ENCODE measurements at places on chromosomes 16 and 17.

DNA sequence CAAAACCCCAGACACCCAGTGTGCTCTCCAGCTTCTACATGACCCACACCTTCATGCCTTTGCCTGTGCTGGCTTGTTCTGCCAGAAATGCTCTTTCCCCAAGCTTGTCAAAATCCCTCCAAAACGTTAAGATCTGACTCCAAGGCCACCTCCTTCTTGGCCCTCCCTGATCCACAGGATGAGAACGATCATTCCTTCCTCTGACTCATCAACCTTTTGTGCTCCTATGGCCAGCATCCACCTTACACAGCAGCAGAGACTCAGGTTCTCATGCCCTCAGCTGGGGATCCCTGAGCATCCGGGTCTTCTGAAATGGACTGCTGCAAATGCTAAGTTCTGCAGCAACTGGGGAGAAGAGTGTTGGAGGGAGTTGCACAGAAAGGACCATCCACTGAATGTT lies 2.9 kb downstream of the ZBTB4 start:
- peak; percentile 10 for ATAC-seq

GRCh38 chr17:60602871-60603270 lies 2.9 kb downstream of the PPM1D start:
- ATAC-seq, result no peak

DNA sequence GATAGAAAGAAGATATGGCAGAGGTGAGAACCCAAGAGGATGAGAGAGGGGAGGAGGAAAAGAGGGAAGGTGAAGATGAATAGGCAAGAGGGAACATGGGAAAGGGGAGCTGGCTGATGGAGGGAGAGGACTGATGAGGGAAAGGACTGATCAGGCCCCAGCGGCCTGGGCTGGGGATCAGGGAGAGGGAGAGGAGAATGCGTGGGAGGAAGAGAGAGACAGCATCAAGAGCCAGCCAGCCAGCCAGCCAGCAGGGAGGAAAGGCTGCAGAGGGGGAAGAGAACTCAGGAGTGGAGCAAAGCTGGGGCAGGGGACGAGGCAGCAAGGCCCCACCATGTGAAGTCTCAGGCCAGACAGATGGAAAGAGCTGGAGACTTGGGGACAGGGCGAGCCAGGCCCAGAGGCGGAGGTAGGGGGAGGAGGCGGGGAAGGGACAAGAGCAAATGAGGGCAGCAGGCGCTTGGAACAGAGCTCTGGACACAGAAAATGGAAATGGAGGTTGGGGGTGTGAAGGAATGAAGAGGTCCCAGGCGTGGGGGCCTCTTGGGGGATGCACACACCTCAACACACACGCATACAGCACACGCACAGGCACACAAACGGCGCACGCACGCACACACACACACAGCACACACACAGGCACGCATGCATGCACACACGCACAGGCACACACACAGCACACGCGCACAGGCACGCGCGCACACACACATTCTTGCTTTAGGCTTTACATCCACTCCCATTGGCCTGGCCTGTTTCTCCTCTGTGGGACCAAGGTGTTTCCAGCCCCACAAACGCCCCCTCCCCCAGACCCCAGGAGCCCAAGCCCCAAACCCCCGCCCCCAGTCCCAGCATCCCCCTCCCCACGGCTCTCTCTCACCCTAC lies 12.3 kb downstream of the DLG4 start:
- no peak for ATAC-seq

- peak; percentile 94 for ATAC-seq
Measured at GRCh38 chr16:80938004-80938878, 68.4 kb downstream of the CMC2 start.

DNA sequence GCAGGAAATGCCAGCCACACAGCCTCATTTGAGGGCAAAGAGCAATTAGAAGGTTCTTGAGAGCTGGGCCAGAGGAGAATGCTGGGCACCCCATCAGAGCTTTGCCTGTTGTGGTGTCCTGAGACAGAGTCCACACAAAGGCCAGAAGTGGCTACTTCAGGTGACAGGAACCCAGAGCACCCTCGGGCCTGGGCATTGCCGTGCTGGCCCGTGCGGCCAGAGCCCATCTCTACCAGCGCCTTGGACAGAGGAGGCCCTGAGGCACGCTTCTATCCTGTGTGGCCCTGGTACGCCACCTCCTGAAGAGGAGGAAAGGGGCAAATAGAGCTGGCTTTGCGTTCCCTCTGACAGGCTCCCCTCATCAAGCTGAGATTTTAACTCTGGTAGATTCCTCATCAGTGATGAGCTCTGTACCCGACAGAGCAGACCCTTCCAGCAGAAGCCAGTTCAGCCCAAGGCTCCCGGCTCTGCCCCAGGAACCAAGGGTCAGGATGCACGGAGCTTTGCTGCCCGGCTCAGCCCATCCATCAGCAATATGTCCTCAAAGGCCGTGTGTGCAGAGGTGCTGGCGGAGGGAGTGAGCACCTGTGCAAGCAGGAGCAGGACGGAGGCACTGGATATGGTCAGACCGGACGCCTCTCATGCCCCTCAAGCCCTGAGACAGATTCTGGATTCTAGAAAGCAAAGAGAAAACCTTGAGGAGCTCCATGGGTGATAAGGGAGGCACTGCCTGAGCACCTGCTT lies 3.4 kb upstream of the RASD1 start:
- no peak for ATAC-seq

DNA sequence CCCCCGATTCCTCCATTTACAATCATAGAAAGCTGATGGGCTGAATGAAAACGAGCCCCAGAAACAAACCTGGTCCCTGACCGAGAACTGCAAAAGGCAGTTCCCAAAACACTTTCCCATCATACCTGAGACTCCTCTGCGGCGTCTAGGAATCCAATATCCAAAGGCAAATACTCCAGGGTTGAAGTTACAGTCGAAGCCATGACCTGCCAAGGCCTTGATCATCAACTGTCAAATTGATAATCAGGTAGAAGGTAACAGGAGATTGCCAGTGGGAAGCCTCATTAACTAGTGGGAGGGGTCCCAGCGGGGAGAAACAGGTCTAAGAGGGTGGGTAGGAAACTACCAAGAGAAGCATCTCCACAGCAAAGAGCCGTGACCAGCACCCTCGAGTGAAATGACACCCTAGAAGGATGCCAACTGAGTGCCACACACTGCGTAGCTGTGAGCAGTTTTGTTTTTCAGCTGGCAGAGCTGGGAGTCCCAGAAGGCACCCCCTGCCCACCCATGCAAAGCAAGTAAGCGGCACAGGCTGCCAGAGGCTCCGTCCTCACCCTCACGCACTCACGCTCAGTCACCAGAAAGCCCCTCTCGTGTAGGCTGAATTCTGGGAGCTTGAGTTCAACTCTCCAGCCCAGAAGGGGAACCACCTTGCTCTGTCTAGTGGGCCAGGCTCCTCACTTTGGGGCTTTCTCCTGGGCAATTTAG lies 146.1 kb downstream of the GAS7 start:
- no peak for ATAC-seq

- ATAC-seq, result no peak
Measured at GRCh38 chr17:36980280-36980761, 31.6 kb downstream of the AATF start.

DNA sequence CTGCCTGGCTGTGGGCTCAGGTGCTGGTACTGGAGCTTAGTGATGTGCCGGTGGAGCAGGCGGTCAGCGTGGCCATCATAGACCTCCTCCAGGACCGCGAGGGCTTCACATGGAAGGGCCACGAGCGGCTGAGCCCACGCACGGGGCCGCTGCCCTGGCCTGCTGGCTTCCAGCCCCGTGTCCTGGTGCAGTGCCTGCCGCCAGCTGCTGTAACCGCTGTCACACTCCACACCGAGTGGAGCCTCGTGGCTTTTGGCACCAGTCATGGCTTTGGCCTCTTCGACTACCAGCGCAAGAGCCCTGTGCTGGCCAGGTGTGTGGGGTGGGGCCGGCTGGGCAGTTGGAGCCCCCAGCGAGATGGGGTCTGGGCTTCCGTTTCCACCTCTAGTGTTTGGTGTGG lies 12.0 kb downstream of the LLGL1 start:
- no peak for ATAC-seq

DNA sequence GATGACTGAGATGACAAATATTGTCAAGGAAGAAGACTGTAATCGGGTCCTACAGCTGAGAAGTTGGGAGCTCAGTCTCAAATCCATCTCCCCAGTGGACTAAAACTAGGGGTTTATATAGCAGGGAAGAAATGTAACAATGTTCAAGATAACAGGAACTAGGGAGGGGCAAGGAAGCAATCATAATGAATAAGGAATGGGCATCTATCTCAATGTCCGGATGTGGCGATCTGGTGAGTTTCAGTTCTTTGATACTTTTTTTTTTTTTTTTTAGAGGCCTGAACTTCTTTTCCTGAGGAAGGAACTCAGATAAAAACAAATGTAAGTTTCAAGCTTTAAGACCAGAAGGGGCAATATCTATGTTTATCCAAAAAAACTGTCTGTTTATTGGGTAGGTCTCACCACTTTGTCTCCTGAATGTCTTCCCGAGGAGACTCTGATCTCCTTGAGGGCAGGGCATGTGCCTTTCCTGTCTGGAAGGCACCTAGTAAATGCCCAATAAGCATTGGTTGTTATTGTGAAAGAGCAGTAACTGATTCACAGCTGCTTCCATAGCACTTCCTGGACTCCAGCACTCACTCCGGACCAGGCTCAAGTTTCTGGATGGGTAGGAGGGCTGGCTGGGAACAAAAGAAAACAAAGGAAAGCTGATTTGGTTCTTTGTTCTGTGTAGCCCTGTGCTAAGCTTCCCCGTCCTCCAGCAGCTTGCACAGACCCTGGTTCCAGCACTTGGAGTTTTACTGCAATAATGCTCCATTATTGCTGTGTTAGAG lies 51.9 kb downstream of the MEOX1 start:
- no peak for ATAC-seq

DNA sequence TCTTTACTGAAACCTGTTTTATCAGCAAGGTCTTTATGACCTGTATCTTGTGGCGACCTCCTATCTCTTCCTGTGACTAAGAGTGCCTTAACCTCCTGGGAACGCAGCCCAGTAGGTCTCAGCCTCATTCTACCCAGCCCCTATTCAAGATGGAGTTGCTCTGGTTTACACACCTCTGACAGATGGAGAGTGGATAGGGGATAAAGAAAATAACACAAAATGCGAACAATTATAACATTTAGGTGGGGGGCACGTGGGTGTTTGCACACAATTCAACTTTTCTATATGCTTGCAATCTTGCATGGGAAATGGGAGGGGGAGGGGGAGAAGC lies 83.3 kb downstream of the RMI2 start:
- ATAC-seq, result no peak

- ATAC-seq, result peak; percentile 8
Measured at GRCh38 chr17:81967244-81967532, 6.2 kb upstream of the NOTUM start.

- no peak for ATAC-seq
Measured at GRCh38 chr17:75188614-75189013, 5.9 kb upstream of the SUMO2 start.

DNA sequence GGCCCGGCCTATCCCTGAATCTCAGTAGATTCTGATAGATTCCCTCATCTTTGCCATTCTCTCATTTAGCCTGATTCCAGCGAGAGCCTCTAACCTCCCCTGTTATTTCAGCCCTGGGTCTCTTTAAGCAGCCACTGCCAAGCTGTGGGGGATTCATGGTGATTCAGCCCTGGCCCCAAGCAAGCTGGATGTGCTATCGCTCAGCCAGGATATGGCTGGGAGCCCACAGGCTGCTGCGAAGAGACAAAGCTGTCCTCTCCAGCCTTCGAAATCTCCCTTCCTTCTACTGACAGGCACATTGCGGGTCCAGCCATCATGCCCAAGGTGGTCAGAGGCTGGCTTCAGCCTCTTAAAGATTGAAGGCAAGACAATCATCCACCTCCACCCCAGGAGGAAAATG lies 394.1 kb downstream of the SOX9 start:
- ATAC-seq, result peak; percentile 79

- ATAC-seq, result no peak
Measured at GRCh38 chr17:41267711-41268110, 2.5 kb downstream of the KRTAP9-6 start.

GRCh38 chr16:53734908-53735307 lies 31.0 kb downstream of the FTO start:
- ATAC-seq, result peak; percentile 74

- peak; percentile 91 for ATAC-seq
Measured at GRCh38 chr17:43832976-43833829, at the start of gene MPP3. Gene MPP3, minus strand, starts transcription at chr17:43833146. Its CDS starts 1,240 bp downstream, at chr17:43831906.

GRCh38 chr16:8867216-8867931 lies 1.4 kb downstream of the CARHSP1 start:
- ATAC-seq, result peak; percentile 31

GRCh38 chr17:55668312-55668920 lies 54.2 kb downstream of the TMEM100 start:
- peak; percentile 32 for ATAC-seq

GRCh38 chr17:28379814-28380801 lies 8.6 kb downstream of the SARM1 start:
- ATAC-seq, result no peak

- ATAC-seq, result no peak
Measured at GRCh38 chr17:81513372-81513752, 763 bp upstream of the ACTG1 start.

GRCh38 chr17:2398655-2399571 lies 1.9 kb downstream of the MNT start:
- peak; percentile 13 for ATAC-seq

GRCh38 chr16:29777576-29778350 lies at the start of gene ZG16:
Gene ZG16, plus strand, starts transcription at chr16:29778256. Its CDS starts 1,011 bp downstream, at chr16:29779267.
- no peak for ATAC-seq

DNA sequence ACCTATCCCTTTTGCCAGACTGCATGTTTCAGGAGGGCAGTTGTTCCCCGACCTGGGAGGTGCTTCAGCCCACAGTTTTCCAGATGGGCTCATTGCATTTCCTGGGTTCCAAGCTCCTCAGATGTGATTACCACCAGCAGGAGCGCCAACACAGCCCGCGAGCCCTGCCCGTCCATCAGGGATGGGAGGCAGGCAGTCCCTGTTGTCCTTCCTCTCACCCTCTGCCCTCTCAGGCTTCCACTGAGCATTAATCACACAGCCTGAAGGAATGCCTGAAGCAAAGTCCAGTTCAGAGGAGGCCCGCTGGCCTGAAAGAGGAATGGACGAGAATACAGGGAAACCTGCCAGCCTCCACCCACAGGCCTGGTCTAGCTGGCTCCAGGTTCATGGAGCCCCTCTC lies 256.3 kb upstream of the SDK2 start:
- ATAC-seq, result no peak

DNA sequence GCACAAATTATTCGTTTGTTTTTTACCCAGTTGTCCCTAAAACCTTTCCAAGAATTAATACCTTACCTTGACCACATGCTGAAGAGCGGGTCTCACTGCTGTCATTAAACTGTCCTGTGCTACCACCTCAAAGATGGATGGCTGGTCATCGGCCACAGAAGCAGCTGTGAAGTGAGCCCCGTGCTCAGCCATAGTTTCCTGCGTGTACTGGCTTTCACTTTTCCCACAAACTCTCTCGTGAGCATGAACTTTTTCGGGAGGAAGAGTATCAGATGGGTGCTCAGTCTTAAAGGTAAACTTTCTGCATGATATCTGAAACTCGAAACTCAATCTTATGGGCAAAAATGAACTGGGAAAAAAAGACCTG lies 558 bp downstream of the PEX12 start:
- ATAC-seq, result peak; percentile 38

GRCh38 chr17:77453613-77454241 lies 313.0 kb downstream of the SEC14L1 start:
- ATAC-seq, result no peak

Data from SK-N-SH treated with all-trans-retinoic acid at 6 μM for 48 hours (cell line).